ENCODE measurements at places on chromosomes 2 and 18.

DNA sequence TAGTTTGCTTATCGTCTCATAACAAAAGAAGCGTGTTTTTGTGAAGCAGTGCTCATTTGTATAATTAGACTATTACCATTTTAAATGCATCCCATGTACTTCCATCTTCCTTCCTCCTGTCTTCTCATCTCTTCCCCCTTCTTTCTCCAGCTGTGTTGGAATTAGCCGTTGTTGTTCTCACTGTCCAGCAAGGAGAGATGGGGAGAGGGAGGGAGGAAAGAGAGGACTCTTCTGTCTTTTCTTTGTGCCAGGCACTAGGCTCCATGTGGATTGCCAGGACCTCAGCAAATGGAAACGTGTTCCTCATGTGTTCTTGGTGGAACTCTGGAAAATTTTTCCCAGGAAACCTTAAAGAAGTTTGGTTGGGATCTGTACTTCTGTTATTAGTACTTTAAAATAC, 131.7 kb downstream of the PHLPP1 start:
- DNase-seq, result no peak

DNA sequence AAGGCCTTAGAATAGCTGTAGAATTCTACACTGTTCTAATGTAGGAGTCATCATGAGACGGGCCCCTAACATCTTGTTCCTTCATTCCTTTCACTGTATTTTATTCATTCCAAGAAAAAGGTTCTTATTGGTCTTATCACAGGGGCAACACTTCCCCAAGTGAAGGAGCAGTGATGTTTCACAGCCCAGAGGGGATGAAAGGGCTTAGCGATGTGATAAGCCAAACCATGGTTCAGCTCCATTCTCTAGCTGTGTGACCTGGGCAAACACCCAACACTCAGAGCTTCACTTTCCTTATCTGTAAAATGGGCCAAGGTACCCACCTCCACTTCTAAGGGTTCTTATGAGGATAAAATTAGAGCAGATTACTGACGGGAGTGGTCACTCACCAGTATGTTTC, 25.4 kb upstream of the HS6ST1 start:
- DNase-seq, result no peak

DNA sequence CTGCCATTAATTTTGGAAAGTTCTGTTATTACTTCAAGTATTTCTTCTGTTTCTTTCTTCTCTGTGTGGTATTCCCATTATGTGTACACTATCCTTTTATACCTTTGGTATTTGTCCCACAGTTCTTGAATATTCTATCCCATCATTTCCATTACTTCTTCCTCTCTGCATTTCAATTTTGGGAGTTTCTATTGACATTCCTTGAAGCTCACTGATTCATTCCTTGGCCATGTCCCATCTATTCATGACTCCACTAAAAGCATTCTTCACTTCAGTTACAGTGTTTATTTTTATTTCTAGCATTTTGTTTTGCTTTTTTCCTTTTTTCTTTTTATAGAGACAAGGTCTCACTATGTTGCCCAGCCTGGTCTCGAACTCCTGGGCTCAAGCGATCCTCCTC, 30.3 kb downstream of the PROC start:
- DNase-seq, result no peak

GRCh38 chr2:117718048-117718447, 96.4 kb upstream of the DDX18 start:
- no peak for DNase-seq

DNA sequence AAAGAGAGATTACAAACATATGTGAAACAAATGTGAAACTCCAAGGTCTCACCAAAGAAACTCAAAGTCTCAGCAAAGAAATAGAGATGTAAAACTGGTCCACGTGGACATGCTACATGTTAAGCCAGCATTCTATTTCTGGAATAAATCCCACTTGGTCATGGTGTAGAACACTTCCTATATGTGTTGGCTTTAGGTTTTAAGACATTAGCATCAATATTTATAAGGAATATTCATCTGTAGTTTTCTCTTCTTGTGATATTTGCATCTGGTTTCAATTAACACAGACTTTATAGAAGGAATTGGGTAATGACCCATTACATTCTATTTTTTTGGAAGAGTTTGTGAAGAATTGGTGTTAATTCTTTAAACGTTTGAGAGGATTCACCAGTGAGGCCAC, 133.1 kb downstream of the COPS8 start:
- DNase-seq, result no peak

DNA sequence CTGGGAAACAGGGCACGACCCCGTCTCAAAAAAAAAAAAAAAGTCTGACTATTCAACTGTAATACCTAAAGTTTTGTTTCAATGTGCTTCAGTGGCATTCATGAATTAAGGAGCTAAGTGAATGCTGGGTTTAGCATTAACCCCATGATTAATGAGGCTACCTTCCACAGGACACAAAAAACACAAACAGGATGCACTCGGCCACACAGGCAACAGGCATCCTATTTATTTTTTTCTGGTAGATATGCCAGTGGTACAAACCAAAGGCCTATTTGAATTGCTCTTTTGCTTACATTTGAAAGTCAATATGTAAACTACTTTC, 48.3 kb downstream of the CDH2 start:
- no peak for DNase-seq

DNA sequence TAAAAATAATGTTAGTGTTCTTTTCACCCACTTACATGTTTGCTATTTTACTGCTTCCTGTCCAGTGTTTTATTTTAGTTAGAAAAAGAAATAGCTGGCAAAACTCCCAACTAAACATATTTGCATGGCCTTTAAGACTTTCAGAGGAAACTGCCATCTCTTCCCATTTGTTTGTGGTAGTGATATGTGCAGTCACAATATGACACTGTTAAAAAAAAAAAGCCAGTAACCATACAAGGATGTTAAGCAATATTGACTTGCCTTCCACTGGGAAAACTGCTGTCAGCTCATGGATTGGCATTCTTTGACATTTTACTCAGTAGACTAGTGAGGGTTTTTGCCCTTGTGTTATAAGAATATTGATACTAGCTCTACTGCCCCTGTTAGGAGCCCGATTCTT, 29.1 kb downstream of the XIRP2 start:
- DNase-seq, result no peak

GRCh38 chr2:23698721-23699579, 228.0 kb downstream of the ATAD2B start:
- peak; percentile 73 for DNase-seq

DNA sequence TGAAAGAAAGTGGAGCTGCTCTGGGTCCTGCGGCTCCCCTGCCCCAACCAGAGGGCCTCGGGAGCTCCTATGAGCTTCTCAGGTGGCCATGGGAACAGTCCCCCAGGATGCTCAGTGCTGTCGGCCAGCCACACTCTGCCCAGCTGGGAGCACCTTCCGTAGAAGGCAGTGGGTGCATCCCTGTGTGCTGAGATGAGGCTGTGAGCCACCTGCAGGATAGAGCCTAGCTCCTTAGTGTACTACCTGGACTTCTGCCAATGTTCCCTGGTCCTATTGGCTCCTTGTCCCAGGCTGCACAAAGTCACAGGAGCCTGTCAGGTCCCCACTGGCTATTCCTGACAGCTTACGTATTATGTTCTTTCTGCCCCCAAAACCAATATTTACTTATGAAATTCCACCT, 16.1 kb downstream of the PRELID3A start:
- no peak for DNase-seq

- DNase-seq, result no peak
These were observed 50.4 kb downstream of the MMADHC start for GRCh38 chr2:149537092-149537726.

DNA sequence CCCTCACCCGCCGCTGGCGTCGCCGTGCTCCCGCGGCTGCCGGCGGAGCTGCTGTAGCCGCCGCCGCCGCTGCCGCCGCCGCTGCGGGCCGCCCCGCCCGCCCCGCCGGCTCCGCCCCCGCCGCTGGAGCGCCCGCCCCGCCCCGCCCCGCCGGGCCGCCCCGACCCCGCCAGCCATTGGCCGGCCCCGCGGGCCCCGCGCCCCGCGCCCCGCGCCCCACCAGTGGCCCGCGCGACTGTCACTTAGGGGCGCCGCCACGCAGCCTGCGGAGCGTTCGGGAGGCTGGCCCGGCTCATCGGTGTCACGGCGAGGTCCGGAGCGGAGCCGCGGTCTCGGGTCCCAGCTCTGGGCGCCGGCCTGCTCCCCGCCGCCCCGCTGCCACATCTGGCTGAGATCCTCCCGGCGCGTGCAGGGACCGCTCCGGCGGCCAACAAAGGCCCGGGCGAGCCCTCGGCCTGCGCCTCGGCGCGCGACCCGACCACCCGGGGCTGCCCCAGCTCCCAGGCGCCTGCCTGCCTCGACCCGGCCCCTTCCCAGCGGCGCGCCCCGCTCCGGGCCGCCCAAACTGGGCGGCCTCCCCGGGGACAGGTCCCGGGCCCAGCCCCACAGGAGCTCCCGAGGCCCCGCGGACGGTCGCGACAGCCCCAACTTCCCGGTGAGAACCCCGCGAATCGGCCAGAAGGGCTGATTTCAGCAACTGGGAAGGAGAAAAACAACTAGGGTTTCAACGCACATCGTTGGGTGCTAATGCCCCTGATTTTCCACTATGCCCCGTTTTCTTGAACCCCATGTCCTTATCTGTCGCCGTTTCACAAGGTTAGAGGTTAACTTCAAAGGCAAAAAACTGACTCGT, at the start of gene MGAT4A:
Gene MGAT4A, minus strand, starts transcription at position 92 of the 853 bp plus-strand sequence. CDS start 4,800 bp downstream, outside the sequence.
- peak; percentile 10 for DNase-seq

GRCh38 chr2:9256570-9257043, 50.0 kb downstream of the ASAP2 start:
- no peak for DNase-seq

- peak; percentile 26 for DNase-seq
These were observed 191.9 kb downstream of the MYO3B start for GRCh38 chr2:170369894-170370293.

GRCh38 chr2:203878063-203878462, 10.5 kb downstream of the CTLA4 start:
- DNase-seq, result no peak

GRCh38 chr2:74414881-74415761, 6.3 kb downstream of the C2orf81 start:
- peak; percentile 42 for DNase-seq

DNA sequence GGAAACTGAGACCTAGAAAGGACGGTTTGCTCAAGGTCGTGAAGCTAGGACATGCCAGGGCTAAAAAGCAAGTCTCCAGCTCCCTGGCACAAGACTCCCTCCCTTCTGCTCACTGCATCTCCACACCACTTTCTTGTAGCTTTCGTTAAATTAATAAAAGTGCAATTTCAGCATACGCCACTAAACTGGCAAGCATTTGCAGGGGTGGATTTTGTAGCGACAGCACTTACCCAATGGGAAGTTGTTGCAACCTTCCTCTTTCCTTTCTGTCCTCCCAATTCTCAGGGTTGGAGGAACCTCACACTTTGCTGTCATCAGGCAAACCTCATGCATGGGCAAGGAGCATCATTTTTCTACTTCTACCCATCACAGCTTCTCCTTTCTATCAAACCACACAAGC, 7.4 kb upstream of the RHOB start:
- peak; percentile 29 for DNase-seq

GRCh38 chr18:52685316-52685715, 345.3 kb downstream of the DCC start:
- DNase-seq, result no peak

GRCh38 chr2:44191739-44192138, 23.1 kb downstream of the PPM1B start:
- DNase-seq, result no peak

- no peak for DNase-seq
These were observed 324.5 kb upstream of the UBE2E3 start for GRCh38 chr2:180655842-180656454.

- no peak for DNase-seq
These were observed 600.7 kb downstream of the IRS1 start for GRCh38 chr2:226198956-226199355.

- no peak for DNase-seq
These were observed 370.2 kb upstream of the SLC14A2 start for GRCh38 chr18:45245091-45245511.

GRCh38 chr2:165953306-165953654, 296 bp downstream of the TTC21B start:
- DNase-seq, result peak; percentile 63

- DNase-seq, result no peak
These were observed 17.8 kb downstream of the PDCL3 start for GRCh38 chr2:100580367-100581276.

- no peak for DNase-seq
These were observed 189.6 kb upstream of the SIX3 start for GRCh38 chr2:44751754-44752479.

DNA sequence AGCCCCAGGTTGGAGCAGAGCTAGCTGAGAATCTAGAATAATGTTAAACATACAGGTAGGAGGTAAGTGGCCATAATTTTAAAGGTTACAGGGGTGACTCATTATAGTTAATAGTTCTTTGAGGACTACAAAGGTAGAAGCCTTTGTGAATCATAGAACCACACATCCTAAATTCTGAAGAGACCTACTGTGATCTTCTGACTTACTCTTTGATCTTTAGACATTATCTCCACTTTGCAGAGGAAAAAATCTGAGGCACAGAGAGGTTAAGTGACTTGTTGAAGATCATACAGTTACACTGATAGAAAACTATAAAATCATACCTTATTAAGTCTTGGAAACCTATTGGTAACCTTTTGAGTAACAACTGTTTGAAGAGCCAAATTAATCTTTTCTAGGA, 1051.3 kb upstream of the NRXN1 start:
- DNase-seq, result no peak

GRCh38 chr2:122516775-122517174, 761.3 kb downstream of the TSN start:
- DNase-seq, result no peak

GRCh38 chr2:171516793-171517192, 5.5 kb upstream of the CYBRD1 start:
- DNase-seq, result no peak

DNA sequence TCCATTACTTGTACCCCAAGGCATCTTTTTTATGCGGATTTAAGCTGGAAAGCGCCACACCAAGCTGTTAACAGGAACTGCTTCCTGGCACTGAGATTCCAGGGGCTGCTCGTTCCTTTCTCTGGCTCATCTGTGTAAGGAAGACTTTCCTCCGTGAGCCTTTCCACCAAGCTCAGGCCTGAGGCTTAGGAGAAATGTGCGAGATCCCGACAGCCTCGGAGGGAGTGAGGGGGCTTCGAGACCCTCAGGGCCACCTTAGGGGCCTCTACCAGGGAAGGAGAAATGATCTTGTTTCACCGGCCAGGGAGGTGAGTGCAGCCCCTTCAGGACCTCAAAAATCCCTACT, 17.1 kb downstream of the B3GNT7 start:
- no peak for DNase-seq

GRCh38 chr18:58896734-58897508, 32.2 kb downstream of the ZNF532 start:
- no peak for DNase-seq

GRCh38 chr2:67260343-67261277, 136.5 kb upstream of the ETAA1 start:
- DNase-seq, result peak; percentile 99

DNA sequence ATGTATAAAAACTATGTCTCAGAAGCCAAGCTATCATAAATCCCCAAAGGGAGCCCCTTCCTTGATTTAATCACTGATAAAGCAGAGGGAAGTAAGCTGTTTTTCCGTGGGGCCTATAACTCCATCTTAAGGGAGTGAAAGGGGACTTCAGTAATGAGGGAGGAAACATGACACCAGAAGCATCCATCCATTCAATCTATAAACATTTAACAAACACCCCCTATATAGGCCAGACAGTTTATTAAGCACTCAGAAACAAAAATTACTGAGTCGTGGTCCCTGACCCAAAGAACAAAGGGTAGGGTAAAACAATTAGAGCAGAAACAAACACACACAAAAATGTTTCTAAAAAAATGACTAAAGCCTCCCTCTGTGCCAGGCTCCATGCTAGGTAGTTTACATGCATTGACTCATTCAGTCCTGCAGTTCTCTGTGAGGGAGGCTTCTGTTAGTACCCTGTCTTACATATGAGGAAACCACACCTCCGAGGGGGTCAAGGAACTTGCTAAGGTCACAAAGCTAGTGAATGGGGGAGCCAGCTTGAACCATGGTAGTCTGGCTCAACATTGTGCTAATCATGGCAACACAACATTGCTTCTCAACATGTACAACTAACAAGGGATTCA, 472.1 kb downstream of the CDH2 start:
- no peak for DNase-seq

Data from iris pigment epithelial cell (primary cell).